ENCODE measurements at places on chromosomes 2 and 18.

GRCh38 chr2:209381091-209381490, 42.8 kb upstream of the MAP2 start:
- DNase-seq: no peak

GRCh38 chr18:55462652-55463051, 125.3 kb downstream of the TCF4 start:
- peak; percentile 27 for DNase-seq

GRCh38 chr2:69305166-69305565, 81.9 kb downstream of the GFPT1 start:
- DNase-seq: no peak

DNA sequence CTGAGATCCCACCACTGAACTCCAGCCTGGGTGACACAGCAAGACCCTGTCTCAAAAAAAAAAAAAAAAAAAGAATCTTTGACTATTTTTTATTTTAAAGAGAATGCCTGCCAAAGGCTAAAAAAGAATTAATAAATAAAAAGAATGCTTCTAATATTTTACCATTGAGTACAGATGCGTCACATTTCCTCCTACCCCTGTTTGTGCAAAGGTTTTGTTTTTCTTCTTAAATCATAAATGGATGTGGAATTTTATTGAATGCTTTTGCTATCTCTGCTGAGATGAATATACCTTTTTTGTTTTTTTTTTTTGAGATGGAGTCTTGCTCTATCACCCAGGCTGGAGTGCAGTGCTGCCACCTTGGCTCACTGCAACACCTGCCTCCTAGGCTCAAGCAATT, 22.8 kb downstream of the CYBRD1 start:
- DNase-seq: no peak

- DNase-seq: no peak
Observed at GRCh38 chr18:23701017-23701416, 11.8 kb downstream of the LAMA3 start.

DNA sequence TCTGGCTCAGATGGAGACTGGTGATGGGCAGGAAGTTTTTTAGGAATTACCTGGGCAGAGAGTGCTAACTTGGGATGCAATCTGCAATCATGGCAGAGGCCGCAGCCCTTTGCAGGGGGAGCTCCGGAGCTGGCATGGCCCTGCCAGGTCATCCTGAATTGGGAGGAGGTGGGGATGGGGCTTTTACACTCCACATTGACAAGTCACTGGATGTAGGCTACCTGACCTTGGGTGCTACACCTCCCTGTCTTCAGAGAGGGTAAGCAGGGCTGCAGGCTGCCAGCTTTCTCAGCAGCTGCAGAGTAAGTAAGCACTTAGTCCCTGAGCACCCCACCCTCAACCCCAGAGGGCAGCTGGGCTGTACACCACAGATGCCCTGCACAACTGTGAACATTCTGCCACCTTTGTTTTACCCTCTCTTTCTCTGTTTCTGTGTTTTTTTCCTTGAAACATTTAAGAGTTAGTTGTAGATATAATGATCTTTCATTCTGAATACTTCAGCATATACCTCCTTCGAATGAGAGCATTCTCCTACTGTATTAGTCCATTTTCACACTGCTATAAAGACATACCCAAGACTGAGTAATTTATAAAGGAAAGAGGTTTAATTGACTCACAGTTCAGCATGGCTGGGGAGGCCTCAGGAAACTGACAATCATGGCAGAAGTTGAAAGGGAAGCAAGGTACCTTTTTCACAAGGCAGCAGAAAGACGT, 6.8 kb upstream of the HS1BP3 start:
- DNase-seq: no peak

GRCh38 chr2:46888421-46888952, 27.1 kb downstream of the MCFD2 start:
- DNase-seq: no peak

Measured in left renal cortex interstitium (tissue), 4 donors.